ENCODE measurements at places on chromosomes 16 and 17.
A peak's percentile ranks its signal among the peaks of the same experiment; 100 is the strongest.

GRCh38 chr16:67723151-67723910 lies 4.2 kb upstream of the GFOD2 start:
- peak; percentile 47 for DNase-seq

DNA sequence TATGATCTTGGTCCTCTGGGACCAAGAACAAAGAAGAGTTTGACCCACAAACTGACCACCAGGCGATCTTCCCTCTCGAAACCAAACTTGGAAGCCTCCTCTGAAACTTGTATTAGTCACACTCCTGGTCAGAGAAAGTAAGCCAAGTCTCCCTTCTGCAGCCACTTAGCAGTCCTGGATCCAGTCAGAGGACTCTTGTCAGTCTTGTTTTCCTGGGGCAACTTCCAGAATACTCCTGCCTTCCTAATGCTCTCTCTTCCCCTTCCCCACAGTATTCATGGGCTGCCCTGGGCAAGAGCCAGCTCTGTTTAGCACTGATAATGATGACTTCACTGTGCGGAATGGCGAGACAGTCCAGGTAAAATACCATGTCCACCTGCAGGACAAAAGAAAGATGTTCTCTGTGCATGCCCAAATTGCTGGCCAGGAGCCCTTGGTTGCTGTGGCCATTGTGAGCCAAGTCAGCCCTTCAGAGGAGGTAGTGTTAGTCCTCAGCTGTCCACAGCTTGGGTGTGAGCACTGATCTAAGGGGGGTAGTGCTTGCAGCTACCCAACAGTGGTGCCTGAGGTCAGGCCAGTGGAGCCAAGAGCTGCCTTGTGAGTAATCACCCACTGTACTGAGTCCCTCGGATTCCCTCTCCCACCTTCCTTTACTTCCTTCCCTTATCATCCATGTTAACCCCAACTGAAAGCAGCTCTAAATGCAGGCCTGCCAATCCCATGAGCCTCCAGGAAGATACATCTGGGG lies 31.2 kb downstream of the CDH3 start:
- no peak for DNase-seq

GRCh38 chr17:2233441-2233947 lies 70.1 kb downstream of the SMG6 start:
- DNase-seq, result peak; percentile 78

DNA sequence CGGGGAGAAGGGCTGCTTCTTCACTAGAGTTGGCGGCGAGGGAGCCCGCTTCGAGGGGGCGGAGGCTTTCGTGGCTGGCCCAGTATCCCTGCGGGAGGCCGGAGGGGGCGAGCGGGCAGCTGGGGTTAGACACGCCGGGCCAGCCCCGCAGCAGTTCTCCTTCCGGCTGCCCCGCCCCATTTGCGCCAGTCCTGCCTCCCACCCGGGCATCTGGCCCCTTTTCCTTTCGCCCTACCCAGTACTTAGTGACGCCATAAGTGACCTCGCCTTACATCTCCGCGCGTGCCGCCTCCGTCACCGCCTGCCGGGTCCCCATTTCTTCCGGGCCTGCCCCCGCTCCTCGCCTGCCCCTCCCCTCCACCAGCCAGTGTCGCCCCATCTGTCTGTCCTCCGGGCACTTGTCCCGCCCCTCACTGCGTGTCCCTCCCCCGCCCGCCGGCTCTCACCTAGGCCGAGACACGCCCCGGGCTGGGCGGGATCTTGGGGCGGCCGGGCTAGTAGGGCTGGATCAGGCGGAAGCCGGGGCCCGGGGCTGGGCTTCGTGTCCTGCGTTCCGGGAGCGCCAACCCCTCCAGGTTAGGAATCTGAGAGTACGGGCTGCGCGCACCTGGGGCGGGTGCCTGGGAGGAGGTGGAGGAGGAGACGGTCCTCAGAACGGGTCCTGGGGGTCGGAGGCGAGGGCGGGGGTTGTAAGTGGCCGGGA lies 14.3 kb downstream of the SPATA32 start:
- peak; percentile 32 for DNase-seq

DNA sequence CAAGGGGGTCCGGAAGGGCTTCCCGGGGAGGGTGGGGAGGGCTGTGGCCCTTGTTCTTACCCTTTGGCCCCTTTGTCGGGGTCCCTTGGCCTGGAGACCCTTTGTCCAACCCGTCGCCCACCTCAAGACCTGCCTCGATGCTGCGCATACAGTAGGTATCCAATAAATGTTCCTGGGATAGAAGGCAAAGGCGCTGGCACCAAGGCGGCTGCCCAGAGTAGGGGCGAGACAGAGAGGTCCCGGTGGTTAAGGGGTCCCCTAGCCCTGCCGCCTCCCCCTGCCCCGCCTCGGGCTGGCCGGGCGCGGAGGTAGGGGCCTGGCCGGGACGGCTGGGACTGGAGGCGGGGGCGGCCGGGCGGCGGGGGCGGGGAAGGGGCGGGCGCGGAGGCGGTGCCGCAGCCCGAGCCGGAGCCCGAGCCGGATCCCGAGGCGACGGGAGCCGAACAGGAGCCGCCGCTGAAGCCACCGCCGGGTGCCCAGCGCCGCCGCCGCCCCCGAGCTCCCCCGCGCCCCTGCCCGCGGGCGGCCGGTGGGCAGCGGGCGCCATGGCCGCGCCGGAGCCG lies at the start of gene NHERF2:
TSS of gene NHERF2 (plus strand) at position 442 of the 563 bp plus-strand sequence. CDS start at position 546, 104 bp downstream.
- no peak for DNase-seq

- peak; percentile 66 for DNase-seq
Measured at GRCh38 chr17:44198721-44199552, 747 bp downstream of the ATXN7L3 start.

DNA sequence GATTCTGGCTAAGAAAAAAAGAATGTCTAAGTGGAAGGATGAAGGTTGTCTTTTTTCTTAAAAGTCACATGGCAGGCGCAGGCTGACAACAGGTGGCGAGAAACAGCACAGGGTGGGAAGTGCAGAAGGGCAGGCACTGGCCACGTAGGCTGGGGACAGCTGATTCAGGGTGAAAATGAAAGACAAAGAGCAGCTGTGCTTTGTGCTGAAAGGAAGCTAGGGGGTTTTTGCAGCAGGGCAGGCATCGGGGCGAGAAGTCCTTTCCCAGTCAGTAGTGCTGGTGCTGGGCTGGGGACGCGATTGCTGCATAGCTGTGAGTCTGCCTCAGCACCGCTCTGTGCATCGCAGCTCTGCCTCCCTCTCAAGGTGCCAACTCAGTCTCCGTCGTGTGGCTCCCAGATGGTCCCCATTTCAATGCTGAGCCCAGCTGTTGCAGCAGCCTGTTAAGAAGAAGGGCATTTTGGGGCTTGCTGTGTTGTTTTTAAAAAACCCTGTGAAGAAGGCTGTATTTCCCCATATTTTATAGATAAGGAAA lies 183.1 kb upstream of the CCL2 start:
- DNase-seq, result no peak

GRCh38 chr16:5854027-5854426 lies 756.4 kb upstream of the EEF2KMT start:
- DNase-seq, result no peak

DNA sequence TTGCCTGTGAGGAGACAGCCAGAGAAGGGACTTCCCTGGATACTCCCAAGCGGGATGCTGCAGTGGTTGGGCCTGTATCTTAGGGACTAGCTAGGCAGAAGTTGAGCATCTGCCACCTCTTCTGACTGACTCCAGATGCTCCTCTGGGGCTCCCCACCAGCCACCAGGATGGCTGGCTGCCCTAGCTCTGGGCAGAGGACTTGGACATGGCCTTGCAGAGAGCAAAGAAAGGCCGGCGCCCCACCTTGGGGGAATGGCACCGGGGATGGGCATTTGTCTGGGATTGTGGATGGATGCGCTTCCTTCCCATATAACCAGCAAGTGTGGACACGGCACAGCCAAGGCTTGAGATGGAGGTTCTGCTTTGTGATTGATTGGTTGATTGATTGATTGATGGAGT lies 69.0 kb downstream of the OR1D5 start:
- no peak for DNase-seq

DNA sequence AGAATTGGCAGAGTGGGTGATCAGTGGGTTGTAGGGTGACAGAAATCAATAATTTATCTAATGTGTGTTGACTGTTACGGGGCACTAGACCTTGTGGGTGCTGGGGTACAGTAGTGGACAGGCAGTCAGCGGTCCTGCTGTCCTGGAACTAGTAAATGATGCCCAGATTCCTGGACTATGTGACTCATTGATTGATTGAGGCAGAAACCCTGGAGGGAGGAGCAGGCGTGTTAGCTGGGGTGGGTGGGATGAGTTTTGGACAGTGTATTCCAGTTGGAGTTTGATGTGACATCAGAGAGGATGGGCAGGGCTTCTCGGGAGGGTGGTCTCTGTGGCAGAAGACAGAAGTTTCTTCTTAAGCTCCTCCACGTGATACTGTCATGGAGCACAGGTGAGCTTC lies 24.4 kb downstream of the PRMT7 start:
- peak; percentile 4 for DNase-seq

DNA sequence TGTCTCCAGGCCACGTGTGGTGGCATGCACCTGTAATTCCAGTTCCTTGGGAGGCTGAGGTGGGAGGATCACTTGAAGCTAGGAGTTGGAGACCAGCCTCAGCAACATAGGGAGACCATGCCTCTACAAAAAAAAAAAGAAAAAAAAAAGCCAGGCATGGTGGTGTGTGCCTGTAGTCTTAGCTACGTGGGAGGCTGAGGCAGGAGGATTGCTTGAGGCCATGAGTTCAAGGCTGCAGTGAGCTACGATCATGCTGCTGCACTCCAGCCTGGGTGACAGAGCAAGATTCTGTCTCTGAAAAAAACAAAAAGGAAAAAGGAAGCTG lies 103.9 kb downstream of the CMIP start:
- DNase-seq, result no peak

DNA sequence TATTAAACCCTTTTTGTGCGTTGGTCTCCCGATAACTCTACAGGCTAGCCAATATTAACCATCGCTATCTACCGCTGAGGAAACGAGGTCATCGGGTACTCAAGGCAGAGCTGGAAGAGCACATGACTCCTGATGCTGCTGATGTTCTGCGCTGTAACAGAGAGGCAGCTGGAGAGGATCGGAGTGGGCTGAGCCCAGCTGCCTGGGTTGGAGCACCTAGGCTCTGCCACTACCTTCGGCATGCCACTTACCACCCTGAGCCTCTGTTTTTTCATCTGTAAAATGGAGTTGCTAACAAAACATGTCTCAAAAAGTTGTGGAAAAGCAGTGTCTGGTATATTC lies 432 bp upstream of the SLC46A1 start:
- DNase-seq, result no peak

- no peak for DNase-seq
Measured at GRCh38 chr16:27634779-27635178, 84.8 kb downstream of the KATNIP start.

GRCh38 chr16:59886021-59886420 lies 1151.9 kb upstream of the GOT2 start:
- peak; percentile 70 for DNase-seq

DNA sequence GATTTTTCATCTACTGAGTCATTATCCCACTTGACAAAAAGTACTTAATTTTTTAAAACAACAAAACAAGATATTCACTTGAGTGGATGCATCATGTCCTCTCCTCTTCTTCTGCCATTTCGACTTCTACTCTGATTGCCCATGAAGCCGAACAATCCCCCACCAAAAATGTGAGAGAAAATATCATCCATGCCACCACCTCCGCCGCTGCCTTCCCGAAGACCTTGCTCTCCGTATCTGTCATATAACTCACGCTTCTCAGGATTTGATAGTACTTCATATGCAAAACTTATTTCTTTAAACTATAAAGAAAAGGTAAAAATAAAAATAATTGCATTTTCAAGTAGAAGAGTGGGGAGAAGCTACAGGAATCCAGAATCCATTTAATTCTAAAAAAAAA lies 2.2 kb downstream of the DNAJA2 start:
- no peak for DNase-seq
